IPS DF 6.9 (cell line): ENCODE measurements at places on chromosomes 7 and 10.

GRCh38 chr7:22146961-22147512 is 201.3 kb upstream of the CDCA7L start:
- DNase-seq: no peak

- no peak for DNase-seq
Observed at GRCh38 chr7:85972504-85973141, 671.1 kb upstream of the GRM3 start.

DNA sequence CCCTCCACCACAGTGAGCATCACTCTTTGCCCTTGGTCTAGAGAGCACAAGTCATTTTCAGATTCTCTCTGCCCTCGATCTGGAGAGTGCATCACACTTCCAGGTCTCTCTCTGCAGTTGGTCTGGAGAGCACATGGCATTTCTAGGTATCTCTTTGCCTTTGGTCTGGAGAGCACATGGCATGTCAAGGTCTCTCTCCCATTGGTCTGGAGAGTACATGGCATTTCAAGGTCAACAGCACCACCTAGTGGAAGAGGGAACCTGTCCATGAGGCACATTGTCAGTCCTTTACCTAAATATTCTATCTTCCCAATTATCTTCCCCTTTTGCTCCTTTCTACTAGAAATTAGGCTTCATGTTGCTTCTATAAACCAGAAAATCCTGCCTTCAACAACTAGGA is 1139.4 kb downstream of the XPNPEP1 start:
- DNase-seq: peak; percentile 58

- DNase-seq: no peak
Observed at GRCh38 chr10:49313501-49314070, 14.6 kb downstream of the C10orf71 start.

GRCh38 chr10:124642088-124642710 is 102.0 kb downstream of the FAM53B start:
- DNase-seq: no peak

- no peak for DNase-seq
Observed at GRCh38 chr10:117622471-117623184, 80.1 kb downstream of the EMX2 start.

GRCh38 chr7:133676805-133677370 is 424.0 kb downstream of the EXOC4 start:
- DNase-seq: no peak

GRCh38 chr7:149145031-149145845 is 2.0 kb upstream of the ZNF398 start:
- peak; percentile 97 for DNase-seq

DNA sequence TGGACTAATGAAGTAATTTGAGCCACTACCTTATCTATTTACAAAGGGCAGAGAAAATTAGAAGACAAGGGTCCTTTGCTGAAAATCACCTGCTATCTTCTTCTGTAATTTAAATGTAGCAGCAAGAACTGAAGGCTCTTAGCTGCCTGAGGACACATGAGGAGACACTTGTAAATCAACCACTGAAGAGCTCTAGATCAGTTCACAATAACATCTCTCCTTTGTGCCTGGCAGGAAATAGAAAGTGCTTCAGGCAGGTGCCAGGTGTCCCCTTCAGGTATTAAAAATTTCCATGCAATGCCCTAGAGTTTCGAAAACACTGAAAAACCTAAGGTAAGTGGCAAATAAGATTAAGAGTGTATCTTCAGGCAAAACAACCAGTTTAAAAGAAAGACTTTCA is 474.6 kb downstream of the GRM8 start:
- peak; percentile 5 for DNase-seq

DNA sequence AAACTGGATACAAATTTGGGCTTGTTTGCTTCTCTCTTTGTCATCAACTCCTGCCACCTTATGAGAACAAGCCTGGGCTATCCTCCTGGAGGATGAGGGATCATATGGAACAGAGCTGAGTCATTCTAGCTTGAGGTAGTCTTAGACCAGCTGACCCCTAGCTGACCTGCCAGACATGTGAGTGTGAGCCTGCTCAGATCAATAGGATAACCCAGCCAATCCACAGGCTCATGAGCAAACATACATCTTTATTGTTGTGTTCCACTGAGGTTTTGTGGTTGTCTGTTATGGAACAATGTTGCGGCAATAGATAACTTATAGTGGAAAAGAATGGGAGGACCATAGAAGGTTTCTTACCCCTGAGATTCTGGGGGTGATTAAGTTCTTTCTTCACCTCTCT is 54.5 kb upstream of the FAM180A start:
- DNase-seq: no peak

GRCh38 chr7:116957874-116958273 is 4.6 kb downstream of the ST7 start:
- no peak for DNase-seq

- no peak for DNase-seq
Observed at GRCh38 chr10:15140698-15141097, 27.8 kb downstream of the NMT2 start.

DNA sequence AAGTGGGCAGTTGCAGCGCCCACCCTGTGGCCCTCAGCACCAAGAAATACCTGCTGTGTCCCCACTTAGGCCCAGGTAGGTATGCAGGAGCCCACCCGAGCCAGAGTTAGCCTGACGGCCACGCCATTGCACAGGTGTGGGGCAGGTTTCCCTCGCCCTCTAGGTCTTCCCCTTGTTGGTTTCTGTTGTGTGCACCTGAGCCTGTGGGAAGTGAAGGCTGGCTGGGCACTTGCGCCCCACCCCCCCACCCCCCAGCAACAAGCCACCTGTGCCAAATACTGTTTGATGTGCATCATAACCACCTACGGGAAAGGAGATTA is at the start of gene CCDC201:
CCDC201 (minus strand) TSS at position 48 of the 320 bp plus-strand sequence. CDS start 75 bp downstream, outside the sequence.
- no peak for DNase-seq

- no peak for DNase-seq
Observed at GRCh38 chr10:95469676-95470075, 91.5 kb downstream of the SORBS1 start.

DNA sequence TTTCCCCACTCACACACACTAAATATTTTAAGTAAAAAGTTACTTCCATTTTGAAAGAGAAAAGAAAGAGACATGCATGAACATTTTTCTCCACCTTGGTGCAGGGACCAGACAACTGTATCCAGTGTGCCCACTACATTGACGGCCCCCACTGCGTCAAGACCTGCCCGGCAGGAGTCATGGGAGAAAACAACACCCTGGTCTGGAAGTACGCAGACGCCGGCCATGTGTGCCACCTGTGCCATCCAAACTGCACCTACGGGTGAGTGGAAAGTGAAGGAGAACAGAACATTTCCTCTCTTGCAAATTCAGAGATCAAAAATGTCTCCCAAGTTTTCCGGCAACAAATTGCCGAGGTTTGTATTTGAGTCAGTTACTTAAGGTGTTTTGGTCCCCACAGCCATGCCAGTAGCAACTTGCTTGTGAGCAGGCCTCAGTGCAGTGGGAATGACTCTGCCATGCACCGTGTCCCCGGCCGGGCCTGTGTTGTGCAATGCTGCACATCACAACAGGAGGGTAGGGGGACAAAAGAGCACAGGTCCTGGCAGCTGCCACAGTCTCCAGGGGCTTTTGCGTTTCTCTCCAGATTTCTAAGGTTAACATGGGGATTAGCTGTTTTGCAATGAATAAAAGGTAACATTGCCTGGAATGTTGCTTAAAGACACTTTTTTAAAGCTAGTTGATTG is 146.5 kb downstream of the EGFR start:
- DNase-seq: no peak

DNA sequence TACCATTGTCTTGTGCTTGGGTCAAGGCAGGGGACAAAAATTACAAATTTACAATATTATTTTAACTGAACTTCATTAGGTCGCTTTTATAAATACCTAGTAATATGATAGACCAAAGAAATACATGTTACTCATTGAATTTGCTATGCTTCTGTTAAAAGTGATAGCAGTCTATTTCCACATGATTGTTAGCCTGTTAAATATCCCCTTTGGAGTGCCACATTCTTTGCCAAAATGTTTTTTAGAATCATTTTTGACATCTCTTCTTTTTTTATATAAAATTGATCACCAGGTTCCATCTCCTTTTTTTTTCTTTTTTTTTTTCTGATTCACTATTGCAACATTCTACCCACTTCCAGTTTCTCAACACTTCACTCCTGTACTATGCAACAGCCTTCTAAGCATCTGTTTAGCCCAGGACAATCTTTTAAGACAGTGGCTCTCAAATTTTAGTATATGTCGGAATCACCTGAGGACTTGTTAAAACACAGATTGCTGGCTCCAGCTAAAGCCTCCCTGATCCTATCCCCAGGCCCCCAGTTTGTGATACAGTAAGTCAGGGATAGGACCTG is 16.4 kb upstream of the NDUFA5 start:
- no peak for DNase-seq

DNA sequence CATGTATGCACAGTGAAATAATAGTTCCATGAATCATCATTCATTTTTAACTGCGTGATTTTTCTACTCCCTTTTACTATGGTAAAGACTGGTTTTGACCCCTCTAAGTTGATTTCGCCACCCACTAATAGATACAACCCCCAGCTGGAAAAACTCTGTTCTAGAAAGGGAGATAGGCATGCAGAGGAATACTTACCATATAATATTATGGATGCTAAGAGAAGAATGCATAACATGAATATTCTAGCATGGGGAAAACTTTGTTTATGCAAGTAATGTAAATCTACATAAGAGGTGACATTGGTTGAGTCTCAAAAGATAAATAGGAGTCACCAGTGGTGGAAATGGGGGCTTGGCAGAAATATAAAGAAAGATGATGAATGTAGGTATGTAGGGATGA is 97.3 kb upstream of the MBL2 start:
- no peak for DNase-seq

GRCh38 chr7:24336461-24336860 is 52.5 kb downstream of the NPY start:
- no peak for DNase-seq

DNA sequence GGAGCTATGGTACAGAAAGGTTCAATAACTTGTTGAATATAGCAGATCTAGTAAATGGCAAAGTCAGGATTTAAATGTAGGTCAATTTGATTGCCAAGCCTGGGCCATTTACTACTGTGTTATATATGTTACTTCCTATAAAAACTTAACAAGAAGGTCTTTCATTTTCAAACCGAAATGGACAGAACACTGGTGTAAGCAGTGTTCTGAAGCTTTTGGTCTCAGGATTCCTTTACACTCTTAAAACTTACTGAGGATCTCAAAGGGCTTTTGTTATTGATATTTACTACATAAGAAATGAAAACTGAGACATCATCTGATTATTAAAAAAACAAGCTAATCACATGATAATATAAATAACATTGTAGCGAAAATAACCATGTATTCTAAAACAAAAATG is 114.7 kb downstream of the PTEN start:
- no peak for DNase-seq

GRCh38 chr7:18174996-18175395 is 147.3 kb upstream of the PRPS1L1 start:
- DNase-seq: no peak

DNA sequence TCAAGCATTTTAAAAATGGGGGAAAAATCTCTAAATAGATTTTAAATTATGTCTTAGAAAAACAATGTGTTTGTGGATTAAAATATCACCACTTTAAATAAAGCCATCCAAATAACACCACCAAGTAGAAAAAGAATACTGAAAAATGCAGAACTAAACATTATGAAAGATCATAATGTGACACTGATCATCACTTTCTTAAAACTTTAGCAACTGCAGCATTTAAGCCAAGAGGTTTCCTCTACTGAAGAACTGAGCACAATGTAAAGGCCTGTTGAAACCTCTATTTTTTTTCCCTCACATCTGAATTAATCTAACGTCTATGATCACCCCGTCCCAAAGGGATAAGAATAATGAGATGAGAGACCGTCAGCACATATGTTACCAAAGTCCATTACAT is 18.6 kb downstream of the MINDY3 start:
- no peak for DNase-seq

DNA sequence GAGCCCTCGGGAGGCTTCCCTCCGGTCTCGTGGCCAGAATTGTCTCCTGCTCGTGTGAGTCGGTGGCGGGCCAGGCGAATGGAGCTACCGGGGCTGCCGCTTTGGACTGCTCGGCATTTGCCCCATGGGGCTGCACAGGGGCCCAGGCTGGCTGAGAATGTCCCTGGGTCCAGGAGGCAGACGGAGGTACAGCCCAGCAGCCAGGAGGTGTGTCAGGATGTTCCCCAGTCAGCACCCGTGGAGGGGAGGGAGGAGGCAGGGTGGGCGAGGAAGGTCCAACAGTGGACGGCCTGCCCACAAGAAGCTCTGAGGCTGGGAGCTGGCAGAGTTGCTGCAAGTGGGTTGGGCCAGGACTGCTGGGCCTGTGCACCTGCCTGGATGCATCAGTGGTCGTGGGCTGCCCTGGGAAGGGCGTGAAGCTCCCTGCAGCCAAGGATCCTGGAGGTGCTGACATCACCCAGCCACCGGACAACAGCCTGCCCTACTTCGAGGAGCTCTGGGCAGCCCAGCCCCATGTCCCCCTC is 46.4 kb downstream of the PDGFA start:
- no peak for DNase-seq

DNA sequence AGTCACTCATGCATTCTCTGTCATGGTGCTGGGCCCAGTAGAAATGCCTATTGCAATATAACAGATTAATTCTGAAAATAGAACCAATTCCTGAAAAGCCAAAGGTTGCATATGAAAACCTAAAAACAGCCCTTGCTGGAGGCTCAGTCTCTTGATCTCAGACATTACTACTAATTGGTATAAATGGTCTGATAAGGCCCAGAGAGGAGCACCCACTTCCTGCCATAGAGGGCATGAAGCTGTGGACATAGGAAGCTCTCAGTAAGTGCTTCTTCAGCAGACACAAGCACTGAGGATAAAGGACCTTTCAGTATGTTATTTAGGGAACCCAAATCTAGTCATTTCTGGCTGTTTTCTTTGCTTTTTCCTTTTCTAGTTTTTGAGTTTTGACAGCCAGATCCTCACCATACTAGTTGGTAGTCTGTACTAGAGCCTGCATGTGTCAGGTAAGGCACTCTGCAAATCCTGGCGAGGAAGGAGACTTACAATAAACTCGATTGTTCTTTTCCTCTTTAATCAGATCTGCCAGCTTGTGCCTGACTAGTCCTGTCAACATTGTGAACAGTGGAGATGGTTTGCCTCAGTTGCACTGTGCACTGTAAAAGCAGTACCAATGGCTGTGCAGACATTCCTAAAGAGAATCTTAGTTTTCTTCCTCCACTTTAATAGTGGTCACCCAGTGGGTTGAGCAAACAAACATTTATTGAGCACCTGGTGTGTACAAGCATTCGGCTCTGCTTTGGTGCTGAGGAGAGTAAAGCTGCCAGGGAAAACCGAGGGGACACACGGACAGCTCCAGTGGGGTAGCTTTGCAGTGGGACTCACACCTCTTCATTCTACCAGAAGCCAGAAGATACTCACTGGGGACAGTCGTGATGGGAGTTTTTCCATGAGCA is 140.9 kb downstream of the CHN2 start:
- DNase-seq: no peak

- no peak for DNase-seq
Observed at GRCh38 chr7:140440593-140440992, 36.7 kb downstream of the RAB19 start.

- DNase-seq: no peak
Observed at GRCh38 chr10:35379226-35380137, 43.2 kb downstream of the CCNY start.

GRCh38 chr7:84277628-84278224 is 83.1 kb upstream of the SEMA3A start:
- DNase-seq: peak; percentile 83
